NCI-H1930 (cell line): ENCODE measurements at places on chromosomes 7 and 10.

GRCh38 chr10:119314486-119314885 is 107.1 kb downstream of the GRK5 start:
- no peak for DNase-seq

- DNase-seq = no peak
These were observed 376.9 kb downstream of the CALN1 start for GRCh38 chr7:72035266-72035665.

GRCh38 chr7:143295870-143296269 is 7.7 kb downstream of the CASP2 start:
- DNase-seq = no peak

- DNase-seq = no peak
These were observed 12.1 kb upstream of the MAGI2 start for GRCh38 chr7:79465551-79465950.

DNA sequence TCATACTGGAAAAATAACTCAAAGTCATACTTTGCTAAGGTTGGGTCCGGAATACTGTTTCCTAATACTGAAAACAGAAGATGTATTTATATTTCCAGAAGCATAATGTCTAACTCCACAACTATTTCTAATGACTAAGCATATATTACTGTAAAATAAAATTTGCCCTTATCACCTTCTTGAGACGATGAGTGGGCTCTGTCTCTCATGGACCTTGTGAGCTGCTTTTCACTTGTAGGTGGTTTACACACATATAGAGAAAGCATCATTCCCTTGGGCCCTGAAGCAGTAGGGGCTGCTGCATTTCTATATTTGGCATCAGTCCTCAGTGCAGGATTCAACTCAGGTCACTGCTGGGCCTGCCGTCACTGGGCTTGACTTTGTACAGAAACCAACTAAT is 10.7 kb upstream of the FAM13C start:
- no peak for DNase-seq

DNA sequence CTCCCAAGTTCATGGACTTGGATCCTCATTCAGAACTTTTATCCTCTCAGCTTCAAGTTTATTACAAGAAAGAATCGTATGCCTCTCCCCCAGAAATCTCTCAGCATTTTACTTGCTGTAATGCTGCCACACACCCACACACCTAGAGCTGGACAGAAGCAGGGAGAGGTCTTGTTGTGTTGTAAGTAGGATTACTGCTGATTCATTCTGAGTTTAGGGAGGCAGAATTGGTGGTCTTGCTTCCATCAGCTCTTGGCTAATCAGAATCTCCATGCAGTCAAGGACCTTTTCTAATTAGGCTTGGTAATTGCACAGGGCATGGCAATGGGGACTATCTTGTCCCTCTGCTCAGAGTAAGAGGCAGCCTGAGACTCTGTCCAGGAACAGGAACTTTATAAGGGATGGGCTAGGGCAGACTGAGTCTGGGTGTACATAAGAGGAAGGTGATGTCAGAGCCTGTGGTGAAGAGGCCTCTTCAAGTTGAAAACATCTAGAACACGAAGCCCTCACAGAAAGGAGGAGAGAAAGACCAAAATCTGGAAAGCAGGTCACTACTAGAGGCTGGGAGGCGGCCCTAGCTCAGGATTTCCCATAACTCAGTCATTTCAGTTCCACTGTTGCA is 7.0 kb upstream of the PTPRE start:
- DNase-seq = no peak

DNA sequence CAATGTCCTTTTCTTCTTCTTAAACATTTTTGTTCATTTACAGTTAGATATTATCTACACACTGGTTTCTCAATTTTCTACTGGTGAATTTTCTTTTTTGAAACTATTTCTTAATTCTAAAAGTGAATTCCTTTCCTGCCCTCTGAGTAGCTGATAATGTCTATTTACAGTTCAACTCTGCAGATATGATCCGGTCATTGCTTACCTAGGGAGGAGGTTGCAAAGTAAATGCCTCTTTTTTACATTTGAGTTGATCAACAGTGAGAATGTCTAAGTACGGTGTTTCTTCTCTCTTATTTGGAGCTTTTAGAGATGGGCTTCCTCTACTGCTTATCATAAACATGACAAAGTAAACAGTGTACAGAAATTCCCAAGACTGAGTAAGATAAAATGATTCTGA is 20.6 kb upstream of the ORC5 start:
- no peak for DNase-seq

DNA sequence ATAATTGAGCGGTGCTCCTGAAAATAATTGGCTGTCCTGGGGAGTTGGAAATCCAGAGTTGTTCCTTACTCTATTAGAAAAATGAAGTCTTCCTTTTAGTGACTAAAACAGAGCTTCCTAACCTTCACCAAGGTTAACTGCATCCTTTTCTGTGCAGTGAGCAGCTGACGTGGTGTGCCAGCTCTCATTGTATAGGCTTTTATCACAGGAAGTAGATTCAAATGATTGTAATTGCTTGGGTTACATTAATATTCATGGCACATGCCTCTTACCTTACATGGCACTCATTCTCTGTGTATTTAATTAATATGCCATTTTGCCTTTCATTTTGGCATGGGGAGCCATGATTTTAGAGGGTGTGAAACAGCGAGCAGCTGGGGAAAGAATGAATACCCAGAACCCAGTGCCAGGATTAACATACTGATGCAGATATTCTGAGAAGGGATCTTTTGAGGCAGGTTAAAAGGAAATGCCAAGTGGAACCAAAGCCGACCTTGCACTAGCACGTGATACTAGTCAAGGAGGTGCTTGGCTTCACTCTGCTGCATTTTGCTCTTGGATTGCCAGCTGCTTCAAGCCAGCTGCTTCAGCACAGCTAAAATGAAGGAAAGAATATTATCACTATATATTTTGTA is 115.3 kb downstream of the ST7 start:
- no peak for DNase-seq

GRCh38 chr7:125857606-125858005 is 928.0 kb upstream of the POT1 start:
- DNase-seq = no peak

GRCh38 chr7:30091491-30091912 is 43.3 kb upstream of the MTURN start:
- no peak for DNase-seq
